ENCODE measurements at places on chromosomes 12 and 14.

DNA sequence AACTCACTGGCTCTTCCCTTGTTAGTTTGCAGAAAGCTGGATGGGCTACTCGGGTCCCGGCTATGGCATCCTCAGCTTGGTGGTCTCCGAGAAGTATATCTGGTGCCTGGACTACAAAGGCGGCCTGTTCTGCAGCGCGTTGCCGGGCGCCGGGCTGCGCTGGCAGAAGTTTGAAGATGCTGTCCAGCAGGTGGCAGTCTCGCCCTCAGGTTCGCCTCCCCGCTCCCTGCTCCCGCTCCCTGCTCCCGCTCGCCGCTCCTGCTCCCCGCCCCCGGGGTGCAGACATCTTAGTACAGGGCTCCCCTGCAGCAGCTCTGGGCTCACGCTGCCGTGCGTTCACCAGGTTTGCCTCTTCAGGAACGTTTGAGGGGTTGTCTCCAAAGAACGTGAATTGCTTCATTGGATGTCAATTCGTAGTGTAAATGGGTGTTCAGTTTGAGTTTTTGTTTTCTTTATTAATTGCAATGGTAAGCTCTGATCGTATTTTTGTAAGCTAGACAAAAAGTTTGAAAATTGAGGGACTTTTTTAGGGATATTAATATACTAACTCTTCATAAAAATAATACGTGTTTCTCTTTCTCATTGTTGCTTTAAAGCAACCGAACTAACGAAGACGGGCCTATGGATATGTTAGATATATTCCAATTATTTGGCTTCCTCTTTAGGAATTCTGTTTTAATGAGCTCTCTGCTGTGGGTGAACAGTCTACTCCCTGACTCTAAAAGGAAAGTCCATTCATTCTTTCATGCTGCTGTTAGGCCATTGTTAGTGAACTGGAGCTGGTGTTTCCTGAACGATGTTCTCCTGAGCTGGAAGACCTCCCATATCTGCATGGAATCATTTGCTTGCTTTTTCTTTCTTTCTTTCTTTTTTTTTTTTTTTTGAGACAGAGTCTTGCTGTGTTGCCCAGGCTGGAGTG is 71.3 kb downstream of the ANKRD9 start:
- peak; percentile 31 for DNase-seq

GRCh38 chr14:37195327-37195726 is 2.4 kb upstream of the MIPOL1 start:
- DNase-seq: no peak

DNA sequence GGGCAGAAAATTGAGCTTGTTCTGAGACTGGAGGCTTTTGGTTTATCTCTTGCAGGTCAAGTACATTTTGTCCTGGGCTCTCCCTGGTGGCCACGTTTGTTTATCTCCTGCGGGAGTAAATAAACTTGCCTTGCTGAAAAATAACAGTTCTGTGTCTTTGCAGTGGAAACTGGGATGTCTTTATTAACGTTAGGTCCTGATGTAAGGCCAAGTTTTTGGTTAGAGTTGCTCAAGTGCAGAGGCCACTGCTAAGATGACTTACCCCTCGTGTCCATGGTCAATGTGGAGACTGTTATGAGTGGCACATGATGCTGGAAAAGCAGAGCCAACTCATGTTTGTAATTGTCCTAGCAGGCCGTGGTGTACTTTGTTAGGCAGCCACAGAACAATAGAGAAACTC is 3.8 kb downstream of the PTPN11 start:
- no peak for DNase-seq

- DNase-seq: no peak
These were observed 27.1 kb upstream of the C12orf71 start for GRCh38 chr12:27109334-27110028.

- no peak for DNase-seq
These were observed 42.1 kb upstream of the CHGA start for GRCh38 chr14:92880851-92881250.

DNA sequence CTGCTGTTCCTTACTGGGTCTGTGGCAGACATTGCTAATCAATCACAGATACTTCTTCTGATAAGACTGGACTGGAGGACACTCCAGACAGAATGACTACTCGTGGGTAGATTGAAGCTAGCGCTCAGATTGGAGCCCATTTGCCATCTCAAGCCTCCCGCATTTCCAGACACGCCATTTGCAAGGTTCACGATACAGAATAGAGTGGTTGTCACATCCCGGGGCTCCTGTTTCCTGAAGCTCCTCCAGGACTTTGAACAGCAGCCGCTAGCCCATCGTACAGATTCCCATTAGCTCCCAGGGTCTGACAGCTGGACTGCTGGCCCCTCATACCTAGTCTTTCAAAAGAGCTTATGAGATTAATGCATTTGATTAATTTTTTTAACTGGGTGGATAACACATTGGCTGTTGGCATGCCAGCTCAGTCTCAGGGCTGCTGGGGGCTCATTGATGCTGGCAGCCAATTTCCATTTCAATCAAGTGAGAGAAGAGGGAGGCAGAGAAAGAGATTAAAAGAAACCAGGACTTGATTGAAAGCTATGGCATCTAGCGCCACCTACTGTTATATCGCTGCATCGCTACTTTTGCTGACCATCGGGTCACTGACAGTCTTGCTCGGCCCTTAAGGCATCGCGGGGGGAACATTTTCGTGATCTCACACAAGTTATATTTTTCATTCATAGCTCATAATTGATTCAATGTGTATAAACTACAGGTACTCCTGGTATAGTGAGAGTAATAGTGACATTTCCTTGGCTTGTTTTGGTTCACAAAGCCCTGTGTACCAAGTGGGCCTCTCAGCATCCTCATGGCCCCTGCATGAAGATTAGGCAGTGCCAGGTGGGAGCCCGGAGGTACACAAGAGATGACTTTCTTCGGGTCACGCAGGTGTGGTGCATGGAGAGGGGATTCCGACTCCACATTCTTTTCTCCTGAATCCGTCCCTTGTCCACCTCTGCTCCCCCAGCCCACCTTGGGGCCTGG is 78.6 kb downstream of the CCDC60 start:
- no peak for DNase-seq

DNA sequence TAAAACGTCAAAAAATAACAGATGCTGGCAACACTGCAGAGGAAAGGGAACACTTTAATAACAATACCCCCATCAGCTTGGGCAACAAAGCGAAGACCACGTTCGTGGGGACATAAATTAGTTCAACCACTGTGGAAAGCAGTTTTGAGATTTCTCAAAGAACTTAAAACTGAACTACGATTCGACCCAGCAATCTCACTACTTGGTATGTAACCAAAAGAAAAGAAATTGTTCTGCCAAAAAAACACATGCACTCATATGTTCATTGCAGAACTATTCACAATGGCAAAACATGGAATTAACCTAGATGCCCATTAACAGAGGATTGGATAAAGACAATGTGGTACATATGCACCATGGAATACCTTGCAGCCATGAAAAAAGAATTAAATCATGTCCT is 81.2 kb upstream of the RAP1B start:
- no peak for DNase-seq

GRCh38 chr12:19035536-19035935 is 94.0 kb upstream of the PLEKHA5 start:
- DNase-seq: no peak

GRCh38 chr12:100170313-100170858 is 27.7 kb upstream of the BLTP3B start:
- DNase-seq: no peak

DNA sequence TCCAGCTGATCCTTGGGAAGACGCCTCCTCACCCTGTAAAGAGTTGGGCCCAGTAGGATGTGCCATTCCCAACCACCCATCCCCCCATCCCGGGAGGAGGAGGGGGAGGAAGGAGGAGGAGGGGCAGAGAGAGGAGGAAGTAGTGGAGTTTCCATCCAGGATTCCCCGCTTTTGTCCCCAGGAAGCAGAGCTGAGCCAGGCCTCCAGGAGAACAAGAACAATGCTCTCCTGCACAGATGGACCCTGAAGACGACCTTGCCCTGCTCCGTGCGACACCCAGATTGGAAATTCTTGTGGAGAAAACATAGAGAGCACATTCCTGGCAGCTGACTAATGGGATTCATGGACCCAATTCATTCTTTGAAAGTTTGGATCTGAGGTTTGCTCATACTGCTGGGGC is 132.3 kb upstream of the CRY1 start:
- no peak for DNase-seq

- no peak for DNase-seq
These were observed 57.8 kb upstream of the PSMC1 start for GRCh38 chr14:90198541-90199060.

- no peak for DNase-seq
These were observed 35.0 kb upstream of the DICER1 start for GRCh38 chr14:95192311-95192710.

DNA sequence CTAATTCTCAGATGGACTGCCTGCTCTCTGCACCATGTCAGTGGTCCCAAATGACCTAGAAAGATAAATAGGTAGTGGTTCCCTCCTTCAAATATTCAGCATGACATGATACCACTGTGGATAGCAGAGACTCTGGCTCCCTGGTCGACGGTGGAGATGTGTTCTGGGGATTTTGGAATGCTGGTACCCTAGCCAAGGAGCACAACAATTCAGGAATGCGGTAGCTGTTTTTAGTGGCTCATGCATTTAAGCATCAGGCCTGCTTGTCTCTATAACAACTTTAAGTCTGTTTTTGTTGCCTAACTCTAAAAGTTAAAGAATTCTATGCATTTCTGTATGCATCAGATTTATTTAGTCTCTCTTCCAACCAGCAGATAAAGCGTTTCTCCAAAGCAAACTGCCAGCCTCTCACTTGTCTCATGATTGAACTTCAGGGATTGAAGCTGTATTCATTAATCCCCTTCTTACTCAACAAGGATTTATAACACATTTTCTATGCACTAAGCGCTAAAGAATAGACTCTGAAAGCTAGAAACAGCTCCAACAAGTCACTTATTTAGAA is 164.9 kb upstream of the BMP4 start:
- DNase-seq: no peak

- no peak for DNase-seq
These were observed 2.9 kb downstream of the MMP14 start for GRCh38 chr14:22839159-22839779.

GRCh38 chr14:80110721-80111120 is 100.6 kb downstream of the DIO2 start:
- no peak for DNase-seq

- DNase-seq: no peak
These were observed 36.0 kb upstream of the PLEKHG6 start for GRCh38 chr12:6274231-6275221.

DNA sequence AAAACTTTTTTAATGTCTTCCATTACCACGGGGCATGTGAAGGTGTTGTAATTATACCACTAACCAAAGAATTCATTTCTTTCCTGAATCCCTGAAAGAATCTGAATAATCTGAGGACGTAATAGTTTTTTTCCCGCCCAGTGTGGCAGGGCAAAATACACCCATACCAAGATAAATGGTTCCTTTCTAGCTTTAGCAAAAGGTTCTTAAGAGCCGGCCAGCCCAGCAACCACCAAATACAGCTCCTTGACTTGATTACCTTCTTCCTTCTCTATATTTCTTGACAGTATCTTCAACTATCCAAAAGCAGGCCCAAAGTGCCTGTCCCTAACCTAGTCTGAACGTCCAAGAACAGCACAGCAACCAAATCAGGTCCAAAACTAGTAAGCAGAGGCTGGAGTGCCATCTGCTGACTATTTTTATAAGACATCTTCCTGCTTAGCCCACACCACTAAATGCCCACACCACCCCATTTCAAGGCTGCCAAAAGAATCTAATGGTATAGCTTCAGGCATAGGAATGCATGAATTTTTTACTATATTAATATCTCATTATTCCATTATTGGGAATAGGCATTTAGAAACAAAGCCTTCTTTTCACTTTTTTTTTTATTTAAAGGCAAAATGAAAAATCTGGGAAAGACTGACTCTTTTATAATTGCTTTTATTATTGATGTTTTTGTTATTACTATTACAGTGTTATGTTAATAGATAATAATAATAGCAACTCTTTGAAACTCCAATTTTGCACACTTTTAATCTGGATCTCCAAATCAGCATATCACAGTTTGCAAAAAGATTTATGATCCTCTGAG is 524.4 kb downstream of the MED13L start:
- DNase-seq: no peak

GRCh38 chr14:105294142-105294597 is 6.6 kb downstream of the BRF1 start:
- peak; percentile 70 for DNase-seq

GRCh38 chr14:54332490-54332889 is 64.3 kb upstream of the CDKN3 start:
- no peak for DNase-seq

DNA sequence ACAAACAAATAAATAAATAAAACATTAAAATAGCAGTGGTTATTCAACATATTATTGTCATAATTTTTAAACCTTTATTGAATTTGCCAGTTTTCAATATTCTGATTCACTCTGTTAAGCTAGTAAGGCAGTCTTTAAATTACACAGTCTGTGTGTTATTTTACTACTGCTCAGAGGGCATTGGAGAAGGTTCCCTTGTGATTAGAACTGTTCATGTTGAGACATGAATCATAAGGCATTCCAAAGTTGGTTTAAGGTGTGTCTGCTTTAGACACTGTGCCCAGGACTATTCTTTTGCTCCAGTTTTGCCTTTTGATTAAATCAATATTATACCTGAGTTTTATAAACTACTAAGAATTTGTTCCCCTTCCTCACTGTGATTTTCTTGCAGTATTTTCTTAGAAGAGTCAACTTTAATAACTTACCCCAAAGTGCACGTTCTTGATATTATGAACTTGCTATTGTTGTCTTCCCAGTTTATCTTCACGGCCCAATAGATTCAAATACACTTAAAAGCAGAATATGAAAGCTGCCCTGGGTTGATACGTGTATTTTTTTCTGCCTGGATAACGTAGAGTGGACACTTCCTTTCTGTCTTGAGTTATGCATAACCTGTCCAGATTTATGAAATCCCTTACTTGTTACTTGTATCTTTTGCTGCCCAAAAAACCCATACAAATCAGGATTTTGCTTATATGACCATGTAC is 105.3 kb upstream of the BCAT1 start:
- no peak for DNase-seq
